ENCODE measurements at places on chromosomes 2 and 18.

DNA sequence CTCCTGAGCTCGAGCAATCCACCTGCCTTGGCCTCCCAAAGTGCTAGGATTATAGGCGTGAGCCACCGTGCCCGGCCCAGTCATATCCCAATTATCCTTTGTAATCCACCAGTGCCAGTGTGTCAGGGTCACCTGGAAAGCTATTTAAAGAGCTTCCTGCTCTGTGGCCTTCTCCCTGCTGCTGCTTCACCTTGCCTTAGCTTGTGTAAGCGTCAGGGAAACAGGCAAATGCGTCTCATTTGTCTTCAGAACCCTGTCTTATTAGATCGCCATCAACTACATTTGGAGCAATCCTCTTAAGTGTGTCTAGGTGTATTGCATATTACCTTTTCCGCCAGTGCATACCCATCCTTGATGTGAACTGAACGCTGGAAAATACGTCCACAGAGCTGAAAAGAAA is 10.2 kb downstream of the KIF5C start:
- DNase-seq: no peak

DNA sequence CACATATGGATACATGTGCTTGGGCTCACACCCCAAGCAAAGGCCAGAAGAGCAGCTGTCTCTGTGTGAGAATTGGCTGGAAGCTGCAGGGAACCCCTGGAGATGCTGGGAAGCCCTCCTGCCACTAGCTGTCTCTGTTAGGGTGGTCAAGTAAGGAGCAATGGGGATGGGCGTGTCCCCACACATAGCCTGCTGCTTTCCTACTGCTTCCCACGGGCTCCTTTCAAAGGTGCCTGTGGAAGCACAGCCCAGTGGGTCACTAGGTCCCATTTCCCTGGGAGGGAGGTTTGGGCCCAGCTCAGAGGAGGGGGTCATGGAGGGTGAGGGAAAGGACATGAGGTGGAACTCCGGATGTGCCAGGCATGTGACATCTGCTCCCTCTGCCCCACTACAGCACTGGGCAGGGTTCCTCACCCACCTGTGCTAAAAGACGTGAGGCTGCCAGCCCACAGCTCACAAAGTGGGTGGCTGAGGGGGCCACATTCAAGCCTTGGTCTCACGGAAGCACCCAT is 24.4 kb upstream of the MAL start:
- no peak for DNase-seq

DNA sequence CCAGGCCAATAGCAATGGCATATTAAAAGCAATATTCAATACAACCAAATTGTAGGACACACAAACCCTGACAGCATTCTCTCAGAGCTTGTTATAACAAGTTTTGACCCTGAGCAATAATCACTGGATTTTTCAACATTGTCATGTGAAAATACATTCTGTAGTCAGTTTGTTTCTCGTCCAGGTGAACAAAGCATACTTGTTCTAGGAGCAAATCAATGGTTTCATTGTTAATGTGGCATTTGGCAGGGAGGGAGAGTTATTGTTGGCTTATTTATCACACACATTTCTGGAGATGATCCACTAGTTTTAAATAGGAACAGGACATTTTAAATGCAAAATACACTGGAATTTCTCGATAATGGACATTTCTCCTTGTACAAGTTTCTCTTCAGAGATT is 69.9 kb upstream of the L3MBTL4 start:
- DNase-seq: no peak

- no peak for DNase-seq
Measured at GRCh38 chr2:147603876-147604275, 241.0 kb upstream of the ACVR2A start.

GRCh38 chr2:2798337-2798736 is 467.3 kb upstream of the MYT1L start:
- DNase-seq: no peak

GRCh38 chr2:55391155-55391554 is 28.5 kb downstream of the CCDC88A start:
- DNase-seq: no peak

DNA sequence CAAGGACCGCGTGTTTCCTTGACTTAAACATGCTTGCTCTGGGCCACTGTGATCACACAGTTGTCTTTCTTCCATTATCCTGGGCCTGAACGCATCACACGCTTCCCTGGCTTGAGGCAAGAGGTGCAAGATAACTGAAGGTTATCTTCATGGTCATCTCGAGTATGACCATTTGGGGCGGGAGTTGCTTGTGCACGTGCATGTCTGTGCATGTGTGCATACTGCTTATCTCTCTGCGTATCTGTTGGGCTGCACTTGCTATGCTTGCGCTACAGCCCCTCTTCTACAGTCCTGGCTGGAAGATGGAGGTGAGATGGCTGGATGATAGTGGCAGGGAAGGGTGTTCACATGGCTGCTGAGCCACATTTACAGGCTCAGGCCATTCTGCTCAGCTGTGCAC is 27.2 kb upstream of the EFR3B start:
- DNase-seq: no peak

DNA sequence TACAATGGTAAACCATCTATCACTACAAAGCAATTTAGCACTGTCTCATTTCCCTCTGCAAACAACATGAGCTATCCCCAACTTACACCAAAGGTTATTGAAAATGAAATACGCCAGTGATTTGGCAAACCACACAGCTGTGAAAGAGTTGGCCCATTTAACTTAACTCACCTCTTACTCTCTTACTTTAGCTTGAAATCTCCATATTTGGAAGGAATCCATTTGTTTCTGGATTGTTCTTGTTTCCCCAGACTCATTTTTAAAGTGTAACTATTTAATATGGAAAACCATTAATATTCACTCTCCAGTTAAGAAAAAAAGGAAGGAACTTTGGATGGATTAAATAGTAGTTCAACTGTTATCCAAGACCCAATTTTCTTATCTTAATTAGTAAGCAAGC is 93.7 kb upstream of the TRIB2 start:
- no peak for DNase-seq

- DNase-seq: no peak
Measured at GRCh38 chr2:47019961-47020681, 104.5 kb upstream of the MCFD2 start.

Data from AG09319 (cell line).